ENCODE measurements at places on chromosomes 2 and 18.

GRCh38 chr18:48590678-48591077, 51.8 kb downstream of the CTIF start:
- no peak for DNase-seq

- DNase-seq, result no peak
These were observed 9.9 kb downstream of the IMPA2 start for GRCh38 chr18:11991021-11991795.

DNA sequence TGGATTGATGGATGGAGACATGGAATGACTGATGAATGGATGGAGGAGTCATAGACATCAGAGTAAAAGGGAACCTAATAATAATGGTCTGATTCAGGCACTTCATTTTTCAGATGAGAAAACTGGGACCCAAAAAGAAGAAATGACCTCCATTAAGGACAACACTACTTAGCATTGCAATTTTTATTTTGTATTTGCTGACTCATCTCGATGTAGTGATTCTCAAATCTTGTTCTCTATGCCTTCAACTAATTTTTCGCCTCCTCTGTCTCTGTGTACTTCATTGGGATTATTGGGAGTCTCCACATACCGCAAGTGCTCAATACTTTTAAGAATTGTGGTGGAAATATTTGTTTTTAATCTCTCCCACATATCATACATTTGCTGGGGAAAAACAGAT, 446.2 kb upstream of the FSHR start:
- no peak for DNase-seq

GRCh38 chr2:224143526-224143925, 104.4 kb upstream of the SERPINE2 start:
- DNase-seq, result no peak

- DNase-seq, result no peak
These were observed 109.0 kb upstream of the ALK start for GRCh38 chr2:30030361-30030760.

- DNase-seq, result no peak
These were observed 678 bp upstream of the OTX1 start for GRCh38 chr2:63049970-63050333.

GRCh38 chr18:40120796-40121391, 1834.1 kb upstream of the PIK3C3 start:
- no peak for DNase-seq

- DNase-seq, result no peak
These were observed 149.4 kb upstream of the SMAD2 start for GRCh38 chr18:48079885-48080284.

- peak; percentile 82 for DNase-seq
These were observed 156.1 kb upstream of the ID2 start for GRCh38 chr2:8525582-8526402.

DNA sequence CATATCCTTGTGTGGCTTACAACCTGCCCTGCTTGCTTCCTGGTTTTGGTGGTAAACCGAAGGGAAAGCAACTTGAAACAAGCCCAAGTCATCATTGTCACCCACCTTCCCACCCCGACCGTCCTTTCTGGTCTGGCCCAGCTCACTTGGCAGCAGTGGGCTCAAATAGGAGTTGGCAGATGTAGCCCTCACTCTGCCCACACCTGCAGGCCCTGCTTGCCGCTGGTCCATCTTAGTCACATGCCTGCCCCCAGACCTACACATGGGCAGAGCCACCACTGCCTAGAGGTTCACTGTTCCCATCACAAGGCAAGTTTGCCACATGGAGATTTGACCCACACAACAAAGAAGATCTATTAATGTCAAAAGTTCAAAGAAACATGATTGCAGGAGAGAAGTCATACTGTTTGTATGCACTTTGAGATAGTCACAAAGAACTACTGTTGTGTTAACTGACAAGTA, 9.3 kb downstream of the EIPR1 start:
- DNase-seq, result no peak

DNA sequence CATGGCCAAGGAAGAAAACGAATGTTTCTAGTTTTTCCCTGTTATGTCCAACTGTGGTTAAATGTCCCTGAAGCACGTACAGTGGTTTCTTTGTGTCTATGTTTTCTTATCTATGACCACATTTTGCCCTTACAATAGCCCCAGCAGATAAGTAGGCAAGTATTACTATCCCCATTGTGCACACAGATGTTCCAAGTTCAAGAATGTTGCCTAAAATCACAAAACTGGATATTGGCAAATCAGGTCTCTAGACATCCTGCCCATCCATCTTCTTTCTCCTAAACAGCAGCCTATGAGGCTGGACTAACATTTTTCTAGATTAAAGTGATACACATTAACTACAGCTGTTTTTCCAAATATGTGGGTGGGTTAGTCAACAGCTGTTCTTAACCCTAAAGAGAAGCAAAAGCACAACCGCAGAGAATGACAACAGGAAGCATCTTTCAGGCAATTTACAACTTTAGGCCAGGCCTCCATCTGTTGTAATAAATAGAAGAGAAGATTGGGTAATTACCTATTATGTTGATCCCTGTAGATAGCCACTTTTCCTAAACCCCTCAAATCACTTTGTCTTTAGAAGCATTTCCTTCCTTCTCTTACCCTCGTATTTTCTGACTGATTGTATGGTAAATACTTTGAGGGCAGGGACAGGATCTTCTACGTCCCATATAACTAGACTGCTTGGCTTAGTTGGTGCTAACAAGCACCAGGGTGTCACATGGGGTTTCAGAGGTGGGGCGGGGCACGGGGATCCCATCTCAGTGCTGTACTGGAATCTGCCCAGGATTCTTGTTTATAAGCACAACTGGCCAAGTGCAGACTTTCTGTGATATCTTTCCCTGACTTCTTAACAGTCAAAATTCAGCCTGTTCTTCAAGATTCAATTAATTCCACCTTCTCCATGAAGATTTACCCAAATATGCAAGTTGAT, 132.1 kb upstream of the SETBP1 start:
- DNase-seq, result peak; percentile 8

DNA sequence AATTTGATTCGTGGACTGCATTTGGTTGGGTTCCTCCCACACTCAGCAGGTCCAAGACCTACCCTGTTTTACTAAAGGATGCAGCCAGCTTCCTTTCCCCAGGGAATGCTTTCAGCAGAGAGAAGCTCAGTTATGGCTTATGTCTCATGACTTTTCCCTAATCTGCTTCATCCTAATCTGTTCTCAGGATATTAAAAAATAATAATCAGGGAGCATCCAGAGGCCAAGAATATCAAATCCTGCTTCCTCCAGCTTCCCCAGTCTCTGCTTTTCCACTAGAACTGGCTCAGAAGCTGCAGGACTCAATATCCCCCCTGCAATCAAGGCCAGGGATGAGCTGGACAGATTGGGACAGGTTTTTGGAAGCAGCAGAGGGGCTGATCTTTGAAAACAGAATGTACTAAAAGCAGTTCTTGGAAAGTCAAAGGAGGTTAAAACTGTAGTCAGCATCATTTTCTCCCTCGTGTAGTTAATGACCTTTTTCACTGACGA, 326.9 kb upstream of the TNP1 start:
- no peak for DNase-seq

DNA sequence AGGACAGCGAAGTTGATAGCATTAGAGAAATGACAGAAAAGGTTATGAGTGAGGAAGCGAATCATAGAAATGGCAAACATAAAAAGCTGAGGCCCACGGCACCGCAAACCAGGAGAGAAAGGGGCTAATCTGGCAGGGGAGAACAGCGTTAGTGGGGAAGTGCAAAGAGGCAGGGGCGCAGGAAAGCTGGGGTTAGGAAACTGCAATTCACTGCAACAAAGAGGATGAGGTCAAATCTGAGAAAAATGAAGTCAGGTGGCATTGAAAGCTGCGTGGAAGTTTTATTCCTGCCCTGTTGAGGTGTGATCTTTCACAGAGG, 653 bp upstream of the ABI2 start:
- DNase-seq, result no peak

GRCh38 chr2:36633470-36634092, 35.6 kb upstream of the FEZ2 start:
- DNase-seq, result no peak

- DNase-seq, result peak; percentile 81
These were observed 311.8 kb downstream of the LNPK start for GRCh38 chr2:175690113-175690837.

DNA sequence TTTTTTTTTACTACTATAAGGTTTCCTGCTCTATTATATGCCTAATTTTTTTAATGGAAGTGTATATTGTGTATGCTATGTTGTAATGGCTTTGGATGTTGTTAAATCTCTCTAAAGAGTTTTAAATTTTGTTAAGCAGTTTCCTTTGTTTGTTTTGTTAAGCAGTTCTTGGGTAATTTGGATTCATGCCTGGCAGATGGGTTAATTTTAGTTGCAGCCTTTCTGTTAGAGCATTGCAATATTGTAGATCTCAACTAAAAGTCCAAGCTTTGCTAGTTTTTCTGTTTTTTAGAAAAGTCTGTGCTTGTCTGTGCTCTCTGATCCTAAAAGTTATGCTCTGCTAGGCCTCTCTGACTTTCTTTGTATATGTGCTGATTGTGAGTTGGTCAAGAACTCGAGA, 1229.0 kb upstream of the NRXN1 start:
- no peak for DNase-seq

DNA sequence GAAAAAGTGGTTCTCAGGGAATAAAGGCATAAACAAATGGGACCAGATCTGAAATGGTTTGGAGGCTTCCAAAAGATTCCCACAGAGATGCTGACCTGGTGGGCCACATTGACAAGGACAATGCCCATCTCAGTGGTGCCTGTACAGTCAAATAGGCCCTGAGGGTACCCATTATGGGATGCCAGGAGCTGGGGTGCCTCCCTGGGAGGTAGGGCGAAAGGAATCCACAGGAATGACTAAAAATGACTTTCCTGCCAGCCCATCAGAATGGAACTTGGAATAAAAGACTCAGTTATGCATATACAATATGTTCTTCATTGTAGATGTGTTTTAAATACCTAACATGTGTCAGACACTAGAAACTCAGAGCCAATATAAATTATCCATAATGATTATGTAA, 248.5 kb downstream of the RNF144A start:
- no peak for DNase-seq

DNA sequence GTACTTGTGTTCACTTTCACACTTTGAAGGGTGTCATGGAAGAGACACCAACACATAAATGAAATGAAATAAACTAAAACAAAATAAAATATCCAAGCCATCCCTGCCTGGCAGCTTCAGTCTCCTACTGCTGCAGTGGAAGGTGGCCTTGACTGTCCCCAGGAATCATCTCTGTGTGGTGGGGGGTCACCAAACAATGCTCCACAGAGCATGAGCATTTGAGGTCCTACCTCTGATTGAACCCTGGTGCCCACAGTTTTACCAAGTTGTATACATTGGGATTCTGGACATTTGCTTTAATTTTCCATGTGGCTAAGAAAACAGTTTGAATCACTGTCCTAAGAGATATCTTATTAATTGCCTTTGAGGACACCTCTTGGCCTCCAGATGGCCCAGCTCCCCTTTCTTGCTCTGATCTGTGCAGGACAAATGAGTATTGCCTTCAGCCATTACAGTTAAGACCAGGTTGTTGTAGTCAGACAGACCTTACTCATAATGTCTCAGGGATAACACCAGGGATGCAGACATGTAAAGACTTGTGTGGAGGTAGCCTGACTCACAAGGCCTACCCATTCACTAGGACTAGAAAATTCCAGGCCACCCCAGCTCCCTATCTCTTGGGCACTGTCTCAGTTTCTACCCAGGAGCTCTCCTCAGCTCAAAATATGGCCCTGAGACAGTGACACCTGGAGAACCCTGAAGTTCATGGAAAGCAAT, 195.0 kb downstream of the MYCN start:
- no peak for DNase-seq

- no peak for DNase-seq
These were observed 2.3 kb downstream of the ACTR3 start for GRCh38 chr2:113892004-113892710.

DNA sequence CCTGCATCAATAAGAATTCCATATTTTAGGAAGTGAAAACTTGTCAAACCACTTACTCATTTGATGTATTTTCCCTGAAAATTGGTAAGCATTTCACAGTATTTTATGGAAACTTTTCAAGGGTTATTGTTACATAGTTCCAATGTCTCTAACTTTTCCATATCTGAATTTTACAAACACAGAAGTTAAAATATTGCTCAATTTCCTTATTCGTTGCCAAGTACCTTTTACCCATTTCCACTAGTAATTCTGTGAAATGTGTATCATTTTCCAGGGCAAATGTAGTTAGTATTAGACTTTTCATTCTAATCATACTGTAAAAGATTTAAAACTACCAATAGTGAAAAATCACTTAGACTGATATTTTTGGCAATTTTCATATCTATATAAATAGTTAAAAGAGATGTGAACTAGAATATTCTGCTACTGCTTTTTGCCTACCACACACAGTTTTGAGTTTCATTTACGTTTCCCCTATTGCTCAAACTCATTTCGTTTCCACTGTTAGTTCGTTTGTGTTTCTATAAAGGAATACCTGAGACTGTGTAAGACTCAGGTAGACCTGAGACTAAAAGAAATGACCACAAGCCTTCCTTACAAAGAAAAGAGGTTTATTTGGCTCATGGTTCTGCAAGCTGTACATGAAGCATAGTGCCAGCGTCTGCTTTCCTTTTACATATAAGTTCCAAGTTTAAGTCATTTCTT, 86.3 kb downstream of the PMS1 start:
- DNase-seq, result no peak

- DNase-seq, result no peak
These were observed 3.6 kb upstream of the LPIN1 start for GRCh38 chr2:11742702-11743357.

DNA sequence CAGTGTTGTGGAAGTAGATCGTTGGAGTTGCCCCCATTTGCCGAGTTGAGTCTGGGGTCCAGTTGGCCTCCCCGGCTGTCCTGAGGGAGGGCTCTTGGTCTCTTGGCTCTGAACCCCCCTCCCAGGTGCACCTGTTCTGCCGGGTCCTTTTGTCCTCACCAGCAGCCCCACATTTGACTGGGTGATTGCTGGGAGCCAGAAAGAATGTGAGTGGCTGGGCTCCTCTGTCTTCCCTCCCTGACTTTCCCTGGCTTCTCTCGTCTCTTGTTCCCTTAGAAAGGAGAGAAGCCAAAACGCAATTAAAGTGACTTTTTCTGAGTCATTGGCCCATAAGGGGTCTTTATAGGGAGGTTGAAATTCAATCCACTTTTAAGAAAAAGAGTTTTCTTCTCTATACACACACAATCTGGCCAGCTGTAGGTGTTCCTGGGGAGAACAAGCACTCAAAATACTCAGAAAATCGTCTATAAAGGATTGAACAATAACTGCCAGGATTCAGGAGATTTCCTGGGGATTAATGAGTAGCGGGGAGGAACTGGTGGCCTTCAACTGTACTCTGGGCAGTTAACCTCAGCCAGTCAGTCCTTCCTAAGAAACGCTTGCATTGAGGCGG, 131.0 kb downstream of the TMEM182 start:
- DNase-seq, result peak; percentile 28

DNA sequence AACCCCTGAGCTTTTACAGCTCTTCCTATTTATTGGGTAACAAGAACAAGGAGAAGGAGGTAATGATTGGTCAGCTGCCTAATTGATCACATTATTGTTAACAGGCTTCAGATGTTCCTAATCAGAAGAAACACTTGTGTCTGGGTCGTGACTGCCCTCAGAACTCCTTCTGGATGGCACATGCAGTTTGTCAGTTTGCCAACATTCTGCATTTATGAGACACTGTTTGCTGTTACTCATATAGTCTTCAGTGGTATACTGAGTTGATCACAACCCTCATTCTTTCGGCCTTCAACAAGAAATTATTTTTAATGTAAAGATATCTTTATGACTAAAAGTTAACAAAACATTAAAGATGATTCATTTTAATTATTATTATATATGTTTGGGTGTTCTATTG, 95.7 kb upstream of the DOCK10 start:
- DNase-seq, result no peak
